ENCODE measurements at places on chromosomes 11 and 22. TPM values are rescaled to one million over a fixed set of nuclear protein-coding genes. Genes with fewer than 3 reads are reported as not detected.

DNA sequence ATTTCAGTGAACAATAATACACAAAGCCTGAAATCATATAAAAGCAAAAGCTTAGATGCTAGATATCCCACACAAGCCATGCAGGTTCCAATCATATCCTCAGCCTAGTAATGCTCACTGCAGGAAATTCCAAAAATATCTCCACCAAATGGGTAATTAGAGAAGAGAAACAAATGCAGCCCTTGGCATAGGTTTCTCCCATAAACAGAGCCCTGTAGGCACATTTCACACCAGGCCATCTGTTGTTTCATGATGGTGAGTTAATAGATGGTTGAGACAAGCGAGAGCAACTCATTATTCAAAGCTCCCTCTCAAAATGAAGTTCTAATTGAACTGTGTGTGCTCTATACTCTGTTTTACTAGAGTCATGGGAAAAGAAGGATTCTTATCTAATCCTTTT is 154.6 kb upstream of the TRPC6 start:
- DNase-seq = no peak

TEX12 gene
- total RNA-seq = 0.68 TPM

DNA sequence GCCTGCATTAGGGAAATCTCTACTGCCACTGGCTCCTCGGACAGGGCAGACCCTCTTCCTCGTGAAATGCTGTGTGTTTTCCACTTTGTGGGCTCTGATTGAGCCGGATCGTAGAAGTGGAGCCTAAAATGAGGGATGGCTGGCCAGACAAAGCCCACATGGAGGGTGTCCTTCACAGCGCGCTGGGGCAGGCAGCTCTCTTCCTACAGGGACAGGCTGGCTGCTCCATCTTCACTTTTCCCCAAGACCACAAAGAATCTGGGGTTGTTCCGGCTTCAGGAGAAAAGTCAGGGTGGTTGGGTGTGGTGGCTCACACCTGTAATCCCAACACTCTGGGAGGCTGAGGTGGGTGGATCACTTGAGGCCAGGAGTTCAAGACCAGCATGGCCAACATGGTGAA is 94.9 kb downstream of the MORC2 start:
- DNase-seq = peak; percentile 39

- DNase-seq = no peak
Measured at GRCh38 chr11:123509737-123510578, 79.9 kb downstream of the GRAMD1B start.

DNA sequence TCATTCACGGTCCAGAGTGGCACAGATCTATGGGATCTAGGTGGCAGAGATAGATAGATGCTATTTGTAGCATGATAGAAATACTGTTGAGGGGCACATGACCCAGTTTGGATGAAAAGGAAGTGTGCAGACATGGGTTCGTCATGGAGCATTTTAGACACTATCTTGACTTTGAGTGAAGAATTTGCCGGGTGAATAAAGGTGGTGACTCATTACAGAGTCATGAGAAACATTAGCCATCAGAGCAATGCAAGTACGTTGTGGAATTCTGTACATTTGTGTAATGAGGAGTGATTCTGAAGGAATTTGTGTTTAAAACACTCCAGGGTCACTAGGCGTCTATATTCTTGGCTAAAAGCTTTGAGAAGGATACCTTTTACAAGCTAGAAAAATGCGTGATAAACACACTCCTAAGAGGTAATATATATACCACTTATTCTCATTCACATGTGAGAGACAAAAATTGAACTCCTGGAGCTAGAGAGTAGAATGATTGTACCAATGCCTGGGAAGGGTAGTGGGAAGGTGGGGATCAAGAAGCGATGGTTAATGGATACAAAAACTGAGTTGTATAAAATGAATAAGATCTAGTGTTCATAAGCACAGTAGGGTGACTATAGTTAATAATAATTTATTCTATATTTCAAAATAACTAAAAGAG is 593.7 kb upstream of the LUZP2 start:
- no peak for DNase-seq

TBC1D10A gene
- total RNA-seq = 30.4 TPM

- no peak for DNase-seq
Measured at GRCh38 chr22:45891471-45891995, 85.4 kb downstream of the WNT7B start.

DNA sequence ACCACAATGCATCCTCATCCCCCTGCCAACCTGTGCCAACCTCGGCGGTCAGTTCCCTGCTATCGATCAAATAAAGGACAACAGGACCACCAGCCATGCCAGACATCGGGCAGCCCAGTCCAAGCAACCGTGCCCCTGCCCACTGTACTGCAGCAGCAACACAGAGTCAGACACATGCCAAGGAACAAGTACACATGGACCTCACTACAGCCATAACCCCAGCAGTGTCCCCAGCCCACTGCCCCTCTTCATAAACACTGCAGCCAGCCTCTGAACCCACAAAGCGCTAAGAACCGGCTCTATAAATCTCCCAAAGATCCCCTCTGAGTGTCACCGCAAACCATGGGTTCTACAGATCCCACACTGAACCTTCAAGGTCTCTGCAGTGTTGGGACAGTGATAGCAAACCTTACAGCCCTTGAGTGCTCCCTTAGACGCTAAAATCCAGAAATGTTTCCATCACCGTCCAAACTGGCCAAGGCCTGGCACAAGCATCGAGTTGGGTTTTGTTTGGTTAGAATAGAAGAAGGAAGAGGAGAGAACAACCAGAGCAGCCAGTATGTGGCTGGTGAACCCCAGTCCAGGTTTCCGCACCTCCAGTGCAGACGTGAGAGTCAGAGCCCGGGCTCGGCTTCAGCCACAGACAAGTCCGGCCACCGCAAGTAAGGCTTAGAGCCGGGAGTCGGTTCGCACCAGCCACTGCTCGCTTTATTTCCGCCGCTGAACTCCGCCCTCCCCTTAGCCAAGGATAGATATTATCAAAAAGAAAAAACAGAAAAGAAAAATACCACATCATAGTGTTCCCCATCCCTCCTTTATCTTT is 7.9 kb downstream of the PAX6 start:
- DNase-seq = no peak

- no peak for DNase-seq
Measured at GRCh38 chr22:43144949-43145348, 1.8 kb upstream of the MCAT start.

DNA sequence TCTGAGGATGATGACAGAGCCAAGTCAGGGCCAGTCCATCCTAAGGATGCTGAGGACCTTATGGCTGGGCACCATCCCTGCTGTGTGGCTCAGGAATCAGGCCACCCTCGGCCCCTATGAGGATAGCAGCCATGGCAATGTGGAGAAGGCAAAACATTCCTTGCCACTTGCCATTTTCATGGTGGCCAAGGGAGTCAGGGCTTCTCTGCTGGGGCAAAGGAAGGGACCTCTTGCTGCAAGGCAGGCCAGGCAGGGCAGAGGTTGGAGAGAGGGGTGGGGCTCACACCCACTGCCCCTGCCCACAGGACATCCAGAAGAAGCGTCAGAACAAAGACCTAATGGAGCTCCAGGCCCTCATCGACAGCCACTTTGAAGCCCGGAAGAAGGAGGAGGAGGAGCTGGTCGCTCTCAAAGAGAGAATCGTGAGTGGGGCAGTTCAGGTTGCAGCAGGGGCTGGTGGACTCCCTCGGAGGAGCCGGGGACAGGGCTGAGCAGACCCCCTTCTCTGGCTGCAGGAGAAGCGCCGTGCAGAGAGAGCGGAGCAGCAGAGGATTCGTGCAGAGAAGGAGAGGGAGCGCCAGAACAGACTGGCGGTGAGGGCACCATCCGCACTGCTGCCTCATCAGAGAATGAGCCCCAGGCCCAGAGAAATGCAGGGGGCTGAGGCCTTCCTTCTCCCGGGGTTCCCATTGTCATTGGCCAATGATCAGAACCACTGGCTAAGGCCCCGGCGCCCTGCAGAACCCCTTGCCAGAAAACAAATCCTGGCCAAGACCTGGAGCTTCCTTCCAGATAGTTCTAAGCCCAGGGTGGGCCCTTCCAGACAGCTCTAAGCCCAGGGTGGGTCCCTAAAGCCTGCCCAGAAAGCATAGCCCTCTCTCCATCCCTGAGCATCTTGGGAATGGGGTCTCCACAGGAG is 13.5 kb upstream of the MRPL23 start:
- DNase-seq = no peak

- DNase-seq = no peak
Measured at GRCh38 chr11:123525097-123525496, 95.0 kb downstream of the GRAMD1B start.

- no peak for DNase-seq
Measured at GRCh38 chr11:103528596-103528995, 419.4 kb downstream of the DYNC2H1 start.

- peak; percentile 75 for DNase-seq
Measured at GRCh38 chr22:29625090-29625825, 21.8 kb downstream of the NF2 start.

DNA sequence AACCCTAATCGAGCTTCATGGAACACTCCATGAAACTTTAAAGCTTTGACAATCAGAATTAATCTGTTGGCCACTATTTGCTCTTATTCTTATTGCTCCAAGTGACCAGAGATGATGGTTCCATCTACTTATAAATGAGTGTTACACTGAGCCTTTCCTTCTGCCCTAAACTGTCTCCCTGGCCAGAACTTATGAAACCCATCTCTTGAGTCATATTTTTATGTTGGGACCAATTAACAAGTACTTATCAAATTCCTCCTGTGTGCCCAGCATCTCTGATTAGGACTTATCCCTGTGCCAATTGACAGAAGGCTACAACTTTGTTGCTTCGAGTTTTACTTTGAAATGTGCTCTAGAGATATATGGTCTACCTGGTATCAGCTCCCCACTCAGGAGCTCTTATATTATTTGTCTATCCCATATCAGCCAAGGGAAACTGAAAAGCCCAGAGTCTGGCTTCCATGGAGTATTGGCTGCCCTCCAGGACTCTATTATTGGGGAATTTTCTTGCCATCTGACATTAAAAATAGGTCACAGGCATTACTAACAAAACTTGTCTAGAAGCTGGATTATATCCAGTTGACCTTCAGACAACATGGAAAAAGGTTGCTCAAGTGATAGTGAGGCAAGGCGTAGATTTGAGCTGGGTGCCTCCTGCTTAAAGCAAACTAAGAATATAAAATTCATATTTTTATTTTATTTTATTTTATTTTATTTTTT is 8.8 kb downstream of the KREMEN1 start:
- no peak for DNase-seq

- no peak for DNase-seq
Measured at GRCh38 chr11:70324376-70325115, 54.1 kb downstream of the PPFIA1 start.

- no peak for DNase-seq
Measured at GRCh38 chr22:35549328-35549727, 8.7 kb downstream of the RASD2 start.

SPON1 gene
- total RNA-seq = 10.0 TPM

GRCh38 chr11:65087216-65087615 is 3.2 kb downstream of the ZFPL1 start:
- DNase-seq = peak; percentile 65

C22orf42 gene
- not detected for total RNA-seq

SLC22A25 gene
- total RNA-seq = not detected

- DNase-seq = peak; percentile 75
Measured at GRCh38 chr22:23289851-23290724, 109.8 kb downstream of the BCR start.

OR52N4 gene
- not detected for total RNA-seq

- no peak for DNase-seq
Measured at GRCh38 chr11:104327861-104328511, 164.0 kb upstream of the PDGFD start.

HEPHL1 gene
- not detected for total RNA-seq

TRPC6 gene
- 8.7 TPM for total RNA-seq

SNX32 gene
- total RNA-seq = 0.55 TPM

- DNase-seq = no peak
Measured at GRCh38 chr11:27107548-27107947, 66.9 kb downstream of the BBOX1 start.
